ENCODE measurements at places on chromosomes 13 and 19. TPM values are rescaled to one million over a fixed set of nuclear protein-coding genes. Genes with fewer than 3 reads are reported as not detected.

DNA sequence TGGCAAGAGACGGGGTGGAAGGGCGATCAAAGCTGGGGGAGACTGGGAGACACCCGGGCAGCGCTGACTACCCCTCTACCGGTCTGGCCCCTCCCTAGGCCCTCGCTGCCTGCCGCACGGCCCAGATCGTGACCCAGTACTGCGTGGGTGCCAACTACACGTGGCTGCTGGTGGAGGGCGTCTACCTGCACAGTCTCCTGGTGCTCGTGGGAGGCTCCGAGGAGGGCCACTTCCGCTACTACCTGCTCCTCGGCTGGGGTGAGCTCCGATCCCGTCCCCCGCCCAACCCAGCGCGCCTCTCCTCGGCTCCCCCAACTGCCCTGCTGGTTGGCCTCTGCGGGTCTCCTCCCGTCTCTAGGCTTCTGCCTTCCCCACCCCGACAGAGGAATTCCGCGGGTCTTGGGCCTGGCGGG lies 8.8 kb downstream of the GIPR start:
- peak overlapping the region; percentile 77 for H3K4me3 ChIP-seq
- H3K4me1 ChIP-seq = peaks cover 9% of the 10 kb centered on the region
- H3K27ac ChIP-seq = no peak overlapping the region
- H3K27me3 ChIP-seq = peaks cover 53% of the 10 kb centered on the region

DNA sequence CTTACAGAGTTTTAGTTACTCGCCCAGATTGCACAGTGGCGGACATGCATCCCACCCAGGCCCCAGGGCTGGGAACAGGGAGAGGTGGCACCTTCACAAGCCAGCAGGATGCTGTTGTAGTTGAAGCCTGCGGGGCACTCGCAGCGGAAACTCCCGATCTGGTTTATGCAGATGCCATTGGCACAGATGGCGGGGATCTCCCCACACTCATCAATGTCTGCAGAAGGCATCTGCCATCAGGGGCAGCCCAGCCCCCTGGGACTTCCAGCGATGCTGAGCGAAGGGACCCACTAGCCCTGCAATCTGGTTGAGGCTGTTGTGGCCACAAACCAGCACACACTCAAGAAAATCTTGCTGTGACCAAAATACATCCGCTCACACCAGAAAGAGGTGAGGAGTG lies 44.6 kb downstream of the CCL25 start:
- no peaks in the 10 kb centered on the region for H3K27me3 ChIP-seq
- no peak overlapping the region for H3K4me3 ChIP-seq
- no peaks in the 10 kb centered on the region for H3K4me1 ChIP-seq
- H3K27ac ChIP-seq = no peak overlapping the region
- no peak for DNase-seq
- peaks cover 50% of the 10 kb centered on the region for H3K36me3 ChIP-seq

- DNase-seq = no peak
- H3K27ac ChIP-seq = no peak overlapping the region
- H3K36me3 ChIP-seq = no peaks in the 10 kb centered on the region
- no peaks in the 10 kb centered on the region for H3K4me1 ChIP-seq
Observed at GRCh38 chr19:51514866-51515481, 13.4 kb upstream of the SIGLEC12 start.

Gene RASAL3
- not detected for total RNA-seq

Gene PALM3
- 8.1 TPM for total RNA-seq

Data from type B pancreatic cell (in vitro differentiated cells).